ENCODE measurements at places on chromosomes 5 and 9.

GRCh38 chr9:2568689-2569088 lies 52.9 kb upstream of the VLDLR start:
- DNase-seq, result no peak

GRCh38 chr9:110152704-110153374 lies 55.1 kb downstream of the C9orf152 start:
- DNase-seq, result peak; percentile 27

GRCh38 chr5:132496191-132496630 lies 5.6 kb upstream of the IRF1 start:
- peak; percentile 76 for DNase-seq

DNA sequence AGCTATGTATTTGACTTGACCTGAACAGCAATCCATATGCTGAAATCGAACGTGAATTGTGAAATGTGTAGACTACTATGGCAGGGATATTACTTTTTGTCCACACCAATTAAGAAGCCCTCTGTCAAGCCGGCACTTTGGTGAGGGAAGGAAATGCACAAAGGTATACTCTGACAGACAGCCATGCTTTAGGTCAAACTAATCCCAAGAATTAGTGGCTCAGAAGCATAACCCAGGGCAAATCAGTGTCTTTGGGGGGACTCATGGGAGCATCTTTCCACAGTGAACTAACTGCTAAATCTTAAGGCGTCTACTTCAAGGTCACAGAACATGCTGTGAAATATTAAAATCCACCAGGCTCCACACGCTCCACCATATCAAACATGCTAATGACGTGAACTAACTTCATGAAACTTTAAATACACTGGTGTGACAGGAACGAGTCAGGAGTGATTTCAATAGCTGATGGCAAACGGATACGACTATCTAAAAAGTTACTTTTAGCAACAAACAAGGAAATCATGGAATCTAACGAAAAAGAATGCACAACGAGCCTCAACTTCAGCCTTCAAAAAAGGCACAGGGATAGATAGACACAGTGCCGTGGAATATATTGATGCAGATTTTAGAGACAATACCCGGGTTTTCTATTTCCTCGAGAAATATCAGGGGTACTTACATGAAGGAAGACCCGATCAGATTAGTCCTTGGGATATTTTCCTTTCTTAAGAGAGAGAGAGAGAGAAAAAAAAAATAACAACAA lies 527 bp downstream of the MEF2C start:
- no peak for DNase-seq

GRCh38 chr9:530681-531080 lies 310.8 kb upstream of the DMRT1 start:
- no peak for DNase-seq

DNA sequence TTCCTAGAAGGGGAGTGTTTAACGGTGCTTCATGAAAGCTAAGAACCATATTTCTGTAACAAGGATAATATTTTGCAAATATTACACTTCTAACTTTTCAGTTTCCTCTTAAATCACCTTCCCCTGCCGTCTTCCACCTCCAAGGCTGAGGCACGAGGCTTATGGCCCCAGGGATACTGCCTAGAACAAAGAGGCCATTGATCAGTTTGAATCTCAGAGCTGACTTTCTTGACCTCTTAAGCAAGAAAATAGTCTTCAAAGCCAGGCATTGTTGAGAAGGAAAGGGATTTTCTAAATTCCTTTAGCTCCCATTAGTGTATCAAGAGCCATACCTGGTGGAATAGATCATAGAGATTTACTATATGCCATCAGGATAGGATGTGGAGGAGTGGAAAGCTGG lies 566.2 kb downstream of the BNC2 start:
- no peak for DNase-seq

DNA sequence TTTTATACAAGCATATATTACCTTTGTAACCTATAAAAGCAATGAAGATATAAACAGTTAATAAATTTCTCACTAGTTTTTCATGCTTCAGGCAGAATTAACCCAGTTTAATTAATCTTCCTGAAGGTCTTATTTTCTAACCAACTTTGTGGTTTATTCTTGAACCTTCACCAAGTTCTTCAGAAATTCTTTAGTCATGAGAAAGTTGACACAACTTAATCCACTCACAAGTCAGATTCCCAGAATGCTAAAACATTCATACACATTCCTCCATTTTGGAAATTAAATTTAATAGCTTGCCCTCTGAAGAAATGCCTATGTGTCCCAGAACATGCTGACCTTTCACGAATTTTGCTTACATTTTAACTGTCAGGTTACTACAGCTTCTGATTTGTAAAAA lies 105.4 kb upstream of the PAM start:
- DNase-seq, result no peak

GRCh38 chr9:72160446-72161123 lies 11.3 kb downstream of the GDA start:
- DNase-seq, result no peak
